ENCODE measurements at places on chromosomes 3 and 15.

DNA sequence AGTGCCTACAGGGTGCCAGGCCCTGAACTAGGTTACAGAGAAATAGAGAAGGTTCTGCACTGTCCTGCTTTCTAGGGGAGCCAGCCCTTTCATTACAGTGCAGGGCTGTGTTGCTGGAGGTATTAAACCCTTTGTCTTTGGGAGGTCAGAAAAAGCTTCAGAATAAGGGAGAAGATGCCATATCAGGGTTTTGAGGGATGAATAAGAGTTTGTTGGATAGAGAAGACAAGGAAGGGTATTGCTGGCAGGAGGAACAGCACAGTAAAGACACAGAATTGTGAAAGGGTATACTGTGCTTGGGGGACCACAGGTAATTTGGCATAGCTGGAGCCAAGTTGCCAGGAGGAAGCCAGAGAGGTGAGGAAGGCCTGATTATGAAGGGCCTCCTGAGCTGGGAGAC is 23.0 kb downstream of the NOX5 start:
- DNase-seq, result no peak

GRCh38 chr3:187064210-187065115 is 74.8 kb downstream of the RPL39L start:
- DNase-seq, result no peak

- DNase-seq, result no peak
These were observed 32.5 kb downstream of the BHLHE40 start for GRCh38 chr3:5011555-5012256.

DNA sequence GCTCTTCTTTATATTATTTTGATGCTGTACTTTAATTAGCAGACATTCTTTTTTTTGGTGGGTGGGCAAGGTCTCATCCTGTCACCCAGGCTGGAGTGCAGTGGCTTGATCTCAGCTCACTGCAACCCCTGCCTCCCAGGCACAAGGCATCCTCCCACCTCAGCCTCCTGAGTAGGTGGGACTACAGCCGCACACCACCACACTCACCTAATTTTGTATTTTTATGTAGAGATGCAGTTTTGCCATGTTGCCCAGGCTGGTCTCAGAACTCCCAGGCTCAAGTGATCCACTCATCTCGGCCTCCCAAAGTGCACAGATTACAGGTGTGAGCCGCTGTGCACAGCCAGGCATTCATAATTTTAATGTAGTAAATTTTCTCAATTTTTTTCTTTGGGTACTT is 608.1 kb downstream of the ZNF385D start:
- DNase-seq, result no peak

Measured in astrocyte of the cerebellum (primary cell).